Left lobe of liver (tissue), 2 donors: ENCODE measurements at places on chromosomes 7 and 10. TPM values are rescaled to one million over a fixed set of nuclear protein-coding genes. Genes with fewer than 3 reads are reported as not detected.

DNA sequence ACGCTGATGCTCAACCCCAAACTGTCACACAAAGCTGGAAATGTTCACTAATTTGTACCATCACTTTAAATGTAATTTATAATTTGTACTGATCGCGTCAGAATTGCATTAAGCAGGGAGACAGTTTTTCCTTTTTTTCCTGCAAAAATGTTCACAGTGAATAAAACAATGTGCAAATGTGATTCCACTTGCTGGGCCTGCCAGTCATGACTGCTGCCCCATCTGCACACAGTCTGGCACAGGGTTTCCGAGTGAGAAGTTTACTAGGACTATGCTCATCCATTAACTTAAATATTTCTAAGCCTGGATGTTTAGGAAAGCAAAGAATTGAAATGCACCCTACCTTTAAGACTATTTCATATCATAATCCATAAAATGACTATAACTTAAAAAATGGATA is 99.6 kb downstream of the SORBS1 start:
- DNase-seq = no peak

DNA sequence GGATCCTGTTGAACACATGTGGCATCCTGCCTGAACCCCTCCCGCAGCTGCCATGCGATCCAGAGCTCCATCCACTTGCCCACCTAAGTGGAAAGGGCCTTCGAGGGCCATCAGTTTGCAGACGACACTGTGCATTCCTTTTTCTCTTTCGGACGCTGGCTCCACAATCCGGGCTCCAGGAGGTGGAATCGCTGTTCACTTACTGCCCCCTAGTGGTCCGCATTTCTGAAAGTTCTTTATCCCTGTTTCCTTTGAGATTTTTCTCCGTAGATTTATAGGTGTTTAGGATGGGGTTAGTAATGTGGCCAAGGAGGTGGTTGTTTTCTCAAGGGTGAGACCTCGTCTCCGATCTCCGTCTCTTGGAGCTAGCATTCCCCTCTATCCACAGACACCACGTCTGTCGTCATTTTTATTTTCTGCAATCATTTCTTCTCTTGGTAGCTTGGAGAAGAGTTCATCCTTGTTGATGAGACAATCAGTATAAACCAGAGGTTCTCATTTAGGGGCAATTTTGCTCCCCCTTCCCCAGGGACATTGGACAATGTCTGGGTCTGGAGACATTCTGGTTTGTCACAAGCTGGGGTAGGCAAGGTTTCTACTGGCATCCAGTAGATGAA is 204.6 kb downstream of the ARHGAP21 start:
- peak; percentile 50 for DNase-seq

DNA sequence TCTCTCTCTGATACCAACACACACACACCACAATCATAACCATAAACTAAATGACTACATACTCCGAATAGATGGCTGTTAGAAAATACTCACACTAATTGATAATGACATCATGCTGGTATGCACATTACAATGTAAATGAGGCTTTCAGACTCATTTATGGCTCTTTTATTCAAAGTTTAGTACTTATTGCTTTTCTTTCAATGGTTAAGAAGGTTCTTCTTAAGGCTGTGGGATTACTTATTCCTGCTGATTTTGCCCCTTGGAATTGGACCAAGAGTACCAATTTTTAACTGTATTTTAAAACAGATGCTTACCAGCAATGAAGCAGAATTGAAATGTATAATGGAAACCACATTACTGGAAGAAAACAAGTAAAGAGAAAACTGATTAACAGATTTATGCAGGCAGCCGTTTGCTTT is 20.6 kb upstream of the CABCOCO1 start:
- DNase-seq = no peak

GRCh38 chr7:123190109-123190831 is 9.5 kb downstream of the SLC13A1 start:
- no peak for DNase-seq

MYH16 gene
- total RNA-seq = not detected

DNA sequence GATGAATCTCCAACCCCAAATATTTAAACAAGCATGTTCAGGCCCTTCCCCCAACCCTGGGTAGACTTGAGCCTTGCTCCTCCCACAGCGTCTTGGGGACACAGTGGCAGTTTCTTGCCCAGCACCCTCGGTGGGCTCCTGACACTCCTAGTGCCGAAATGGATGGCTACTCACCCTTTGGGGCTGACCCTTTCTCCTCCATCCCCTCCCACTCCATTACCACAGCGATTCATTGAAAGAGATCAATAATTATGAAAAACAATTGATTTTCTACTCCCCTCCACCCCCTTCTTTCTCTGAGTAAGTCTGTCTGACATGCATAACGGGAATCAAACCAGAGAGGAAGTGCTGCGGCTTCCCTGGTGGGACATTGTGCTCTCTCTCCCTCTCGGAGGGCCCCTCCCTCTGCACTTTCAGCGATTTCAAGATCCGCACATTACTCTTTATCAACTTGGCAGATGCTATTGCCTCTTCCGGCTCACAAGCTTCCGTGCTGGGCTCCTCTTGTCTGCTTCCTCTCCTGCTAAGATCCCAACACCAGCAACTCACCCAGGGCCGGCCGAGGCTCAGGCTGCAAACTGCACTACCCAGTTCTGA is 79.0 kb upstream of the PLXNA4 start:
- peak; percentile 54 for DNase-seq

DNA sequence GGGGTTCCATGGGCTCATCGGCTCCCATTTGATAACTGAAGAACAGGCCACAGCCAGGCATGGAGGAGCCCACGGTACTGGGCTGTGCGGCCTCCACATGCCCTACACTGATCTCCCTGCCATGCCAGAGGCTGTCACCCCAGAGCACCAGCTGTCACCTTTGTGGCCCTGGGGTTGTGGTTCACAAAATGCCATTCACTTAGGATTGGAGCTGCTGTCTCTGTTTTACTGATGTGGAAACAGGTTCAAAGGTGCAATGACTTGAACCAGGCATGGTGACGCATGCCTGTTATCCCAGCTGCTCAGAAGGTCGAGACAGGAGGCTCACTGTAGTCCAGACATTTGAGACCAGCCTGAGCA is 4.3 kb upstream of the UPK3B start:
- DNase-seq = no peak
